ENCODE measurements at places on chromosomes 6 and 20.

- no peak for DNase-seq
Measured at GRCh38 chr6:6180684-6181083, 139.8 kb downstream of the F13A1 start.

DNA sequence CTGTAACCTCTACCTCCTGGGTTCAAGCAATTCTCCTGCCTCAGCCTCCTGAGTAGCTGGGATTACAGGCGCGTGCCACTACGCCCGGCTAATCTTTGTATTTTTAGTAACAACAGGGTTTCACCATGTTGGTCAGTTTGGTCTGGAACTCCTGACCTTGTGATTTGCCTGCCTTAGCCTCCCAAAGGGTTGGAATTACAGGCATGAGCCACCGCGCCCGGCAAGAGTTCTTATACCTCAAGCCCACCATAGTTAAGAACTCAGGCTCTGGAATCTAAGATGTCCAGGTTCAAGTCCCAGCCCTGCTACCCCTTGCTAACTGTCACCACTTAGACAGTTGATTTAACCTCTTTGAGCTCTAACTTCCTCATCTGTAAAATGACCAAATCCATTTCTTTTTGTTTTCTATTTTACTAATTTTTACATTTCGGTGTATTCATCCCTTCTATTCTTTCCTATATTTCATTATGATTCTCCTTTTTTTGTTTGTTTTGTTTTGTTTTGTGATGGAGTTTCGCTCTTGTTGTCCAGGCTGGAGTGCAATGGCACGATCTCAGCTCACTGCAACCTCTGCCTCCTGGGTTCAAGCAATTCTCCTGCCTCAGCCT lies 104.8 kb upstream of the ZNF217 start:
- DNase-seq: no peak

- DNase-seq: no peak
Measured at GRCh38 chr6:140597181-140597580, 1222.7 kb upstream of the CITED2 start.

GRCh38 chr20:9566977-9567376 lies 52.6 kb downstream of the LAMP5 start:
- DNase-seq: no peak

- no peak for DNase-seq
Measured at GRCh38 chr6:145313041-145313855, 422.1 kb downstream of the EPM2A start.

- DNase-seq: no peak
Measured at GRCh38 chr20:63280929-63281545, 8.4 kb downstream of the ARFGAP1 start.

- DNase-seq: no peak
Measured at GRCh38 chr6:90612313-90612680, 25.4 kb upstream of the MAP3K7 start.

- DNase-seq: no peak
Measured at GRCh38 chr6:16551466-16551865, 209.8 kb downstream of the ATXN1 start.

GRCh38 chr6:31480574-31480973 lies 17.4 kb upstream of the MICB start:
- no peak for DNase-seq

DNA sequence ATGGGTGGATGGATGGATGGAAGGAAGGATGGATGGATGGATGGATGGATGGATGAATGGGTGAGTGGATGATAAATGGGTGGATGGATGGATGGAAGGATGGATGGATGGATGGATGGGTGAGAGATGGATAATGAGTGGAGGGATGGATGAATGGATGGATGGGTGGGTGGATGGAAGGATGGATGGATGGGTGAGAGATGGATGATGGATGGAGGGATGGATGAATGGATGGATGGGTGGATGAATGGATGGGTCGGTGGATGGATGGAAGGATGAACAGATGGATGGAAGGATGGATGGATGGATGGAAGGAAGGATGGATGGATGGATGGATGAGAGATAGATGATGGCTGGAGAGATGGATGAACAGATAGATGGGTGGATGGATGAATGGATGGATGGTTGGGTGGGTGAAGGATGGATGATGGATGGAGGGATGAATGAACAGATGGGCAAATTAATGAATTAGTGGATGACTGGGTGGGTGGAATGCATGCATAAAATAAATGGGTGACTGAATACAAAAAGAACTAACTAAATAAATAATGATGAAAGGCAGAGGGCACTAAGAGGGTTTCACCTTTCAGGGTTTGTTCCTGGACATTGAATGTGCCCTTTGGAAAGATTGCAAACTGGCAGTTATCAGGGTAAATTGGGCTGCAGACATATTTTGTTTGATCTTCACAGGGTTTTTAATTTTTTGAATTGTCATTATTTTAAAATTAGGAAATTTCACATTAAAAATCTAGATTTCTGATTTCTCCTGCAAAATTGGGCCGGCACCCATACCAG lies 50.9 kb upstream of the PTPN1 start:
- DNase-seq: no peak

GRCh38 chr6:30819297-30819917 lies 64.9 kb upstream of the DDR1 start:
- DNase-seq: no peak

GRCh38 chr6:90103056-90103800 lies 193.4 kb downstream of the BACH2 start:
- DNase-seq: peak; percentile 35

- no peak for DNase-seq
Measured at GRCh38 chr6:105805501-105806023, 280.6 kb upstream of the PRDM1 start.

DNA sequence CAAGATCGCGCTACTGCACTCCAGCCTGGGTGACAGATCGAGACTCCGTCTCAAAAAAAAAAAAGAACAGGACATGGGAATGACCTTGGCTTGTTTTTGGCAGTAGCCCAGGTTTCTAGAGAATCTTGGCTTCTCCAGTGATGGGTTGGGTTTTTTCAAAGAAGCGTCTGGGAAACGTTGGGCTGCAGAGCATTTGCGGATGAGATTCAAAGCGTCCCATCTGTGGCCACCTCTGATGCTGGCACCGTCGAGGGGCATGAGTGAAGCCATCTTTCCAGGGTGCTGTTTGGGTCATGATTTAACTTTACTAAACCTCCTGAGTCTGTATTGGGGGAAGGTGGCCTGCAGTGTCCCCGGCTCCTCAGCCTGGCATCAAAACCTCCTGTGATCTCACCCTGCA lies 43.2 kb upstream of the SRF start:
- no peak for DNase-seq

- DNase-seq: no peak
Measured at GRCh38 chr6:79954849-79955248, 7.5 kb upstream of the ELOVL4 start.

- DNase-seq: no peak
Measured at GRCh38 chr6:112956696-112957535, 609.8 kb downstream of the RFPL4B start.

DNA sequence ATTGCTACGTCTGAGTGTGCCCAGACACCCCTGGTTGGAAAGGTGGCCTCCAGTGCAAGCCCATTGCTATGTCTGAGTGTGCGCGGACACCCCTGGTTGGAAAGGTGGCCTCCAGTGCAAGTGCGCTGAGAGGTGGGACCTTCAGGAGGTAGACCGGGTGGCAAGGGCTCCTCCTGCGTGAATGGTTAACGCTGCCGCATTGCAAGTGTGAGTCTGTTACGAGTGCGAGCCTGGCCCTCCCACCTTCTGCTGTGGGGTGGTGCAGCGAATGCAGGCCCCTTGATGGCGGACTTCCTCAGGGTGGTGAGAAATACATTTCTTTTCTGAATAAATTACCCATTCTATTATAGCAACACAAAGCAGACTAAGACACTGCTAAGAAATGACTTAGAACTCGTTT lies 208.8 kb downstream of the DLL1 start:
- no peak for DNase-seq

- DNase-seq: no peak
Measured at GRCh38 chr20:22501034-22501433, 83.3 kb downstream of the FOXA2 start.

GRCh38 chr20:408843-409696 lies 971 bp downstream of the RBCK1 start:
- DNase-seq: no peak

DNA sequence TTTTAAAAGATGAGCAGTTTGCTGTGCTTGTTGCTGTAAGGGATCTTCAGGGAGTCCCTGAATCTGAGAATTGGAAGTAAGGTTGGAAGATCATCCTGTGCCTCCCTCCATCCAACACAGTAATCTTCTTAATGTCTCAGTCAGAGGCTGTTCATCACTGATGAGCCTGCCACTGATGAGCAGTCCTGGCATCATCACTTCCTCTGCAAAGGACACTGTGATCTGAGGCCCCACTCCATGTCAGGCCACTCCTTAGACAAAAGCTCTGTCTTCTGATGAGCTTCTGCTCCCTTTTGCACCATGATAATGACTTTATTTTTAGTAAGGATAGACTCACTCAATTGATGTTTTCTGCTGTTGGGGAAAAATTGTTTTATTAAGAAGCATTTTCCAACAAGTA lies 121.0 kb downstream of the UST start:
- DNase-seq: no peak

GRCh38 chr20:23251779-23252178 lies 98.8 kb upstream of the NXT1 start:
- no peak for DNase-seq

GRCh38 chr6:81751388-81752083 lies 945 bp downstream of the TENT5A start:
- peak; percentile 11 for DNase-seq

- DNase-seq: no peak
Measured at GRCh38 chr6:169186496-169187169, 67.0 kb downstream of the THBS2 start.

DNA sequence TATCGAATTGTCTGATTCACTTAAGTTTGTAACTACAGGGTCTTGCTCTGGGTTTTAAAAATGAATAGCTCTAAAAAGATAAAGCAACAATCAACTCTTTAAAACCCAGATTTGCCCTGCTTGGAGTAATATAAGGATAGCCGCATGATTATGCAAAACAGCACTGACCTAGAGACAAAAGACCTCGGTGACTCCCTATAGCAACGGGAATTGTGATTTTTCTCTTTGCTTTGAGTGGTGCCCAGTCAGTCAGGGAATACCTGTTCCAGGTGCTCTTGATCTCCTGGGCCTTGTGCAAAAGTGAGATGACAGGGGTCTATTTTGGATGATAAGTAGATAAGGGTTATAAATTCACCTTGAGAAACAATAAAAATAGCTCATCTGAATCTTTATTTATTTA lies 336.3 kb upstream of the NOX3 start:
- no peak for DNase-seq

DNA sequence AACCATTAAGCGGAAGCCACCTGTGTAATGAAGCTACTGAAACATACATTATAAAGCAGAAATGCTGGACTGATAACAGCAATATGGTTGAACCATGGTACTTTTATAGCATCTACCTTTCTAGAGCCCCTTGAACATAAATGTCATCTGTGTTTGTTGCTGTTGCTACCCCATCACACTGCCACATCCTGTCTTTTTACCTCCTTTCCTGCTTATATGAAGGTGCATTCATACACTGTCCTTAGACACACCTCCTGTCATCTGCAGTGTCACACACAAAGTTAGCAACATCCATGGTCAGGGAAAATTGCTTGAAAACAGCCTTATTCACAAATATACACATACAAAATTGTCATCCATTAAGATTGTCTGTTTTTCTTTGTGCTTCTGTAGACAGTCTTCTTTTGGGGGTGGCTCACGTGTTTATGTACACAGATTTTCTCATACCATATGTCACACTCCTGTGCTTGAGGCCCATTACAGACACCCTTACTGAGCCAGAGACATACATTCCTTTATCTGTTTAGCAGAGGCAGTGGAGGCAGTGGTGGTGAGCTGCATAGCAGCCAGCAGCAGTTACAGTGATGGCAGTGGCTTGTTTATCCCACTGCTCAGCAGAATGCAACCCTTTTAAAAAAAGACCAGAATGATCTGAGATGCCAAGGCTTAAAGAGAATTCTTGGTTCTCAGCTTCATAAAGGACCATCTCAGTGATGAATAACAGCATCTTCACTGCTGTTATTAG lies 25.9 kb downstream of the C6orf62 start:
- DNase-seq: no peak

GRCh38 chr6:11944111-11944510 lies 68.0 kb upstream of the HIVEP1 start:
- no peak for DNase-seq

- peak; percentile 94 for DNase-seq
Measured at GRCh38 chr6:52286798-52287432, 2.4 kb upstream of the MCM3 start.

- no peak for DNase-seq
Measured at GRCh38 chr6:14254505-14254904, 136.9 kb downstream of the CD83 start.

DNA sequence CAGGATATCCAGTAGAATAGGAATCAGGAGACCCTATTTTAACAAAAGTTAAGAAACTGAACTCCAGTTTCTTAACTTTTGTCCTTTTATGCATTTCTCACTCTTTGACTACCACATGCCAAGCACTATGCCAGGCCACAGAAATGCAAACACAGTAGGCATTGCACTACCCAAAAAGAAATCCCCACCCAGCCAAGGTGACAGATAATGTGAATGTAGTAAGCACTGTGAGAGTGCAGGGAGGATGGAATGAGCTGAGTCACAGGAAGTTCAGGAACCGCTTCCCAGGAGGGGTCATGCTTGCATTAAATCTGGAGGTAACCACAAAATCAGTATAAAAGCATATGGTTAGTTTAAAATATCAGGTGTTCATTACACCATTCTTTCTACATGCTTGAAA lies 20.1 kb upstream of the FAM83C start:
- DNase-seq: no peak

GRCh38 chr6:25005010-25005409 lies 69.2 kb upstream of the RIPOR2 start:
- no peak for DNase-seq

- no peak for DNase-seq
Measured at GRCh38 chr20:10362674-10363073, 71.3 kb downstream of the MKKS start.

DNA sequence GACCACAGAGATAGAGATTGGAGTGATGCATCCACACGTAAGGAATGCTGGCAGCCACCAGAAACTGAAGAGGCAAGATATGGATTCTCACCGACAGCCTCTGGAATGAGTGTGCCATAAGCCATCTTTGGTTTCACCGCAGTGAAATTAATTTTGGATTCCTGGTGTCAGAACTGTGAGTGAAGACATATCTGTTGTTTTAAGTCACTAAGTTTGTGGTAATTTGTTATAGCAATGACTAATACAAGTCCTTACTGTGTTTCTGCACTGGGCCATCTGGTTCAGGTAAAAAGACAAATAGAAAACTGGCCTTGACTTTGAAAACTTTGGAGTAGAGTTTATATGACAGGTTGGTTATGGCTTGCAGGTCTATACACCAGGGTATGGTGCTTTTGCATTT lies 261.9 kb downstream of the PHF3 start:
- DNase-seq: no peak

- no peak for DNase-seq
Measured at GRCh38 chr6:21383450-21384085, 210.0 kb upstream of the SOX4 start.

GRCh38 chr20:19981031-19981451 lies 36.1 kb upstream of the NAA20 start:
- no peak for DNase-seq

GRCh38 chr20:35302421-35303335 lies 10.5 kb upstream of the FAM83C start:
- DNase-seq: no peak
